Astrocyte of the spinal cord (primary cell): ENCODE measurements at places on chromosomes 11 and 22.

GRCh38 chr11:31323145-31323544 is 46.4 kb downstream of the DCDC1 start:
- DNase-seq = no peak

- DNase-seq = no peak
Observed at GRCh38 chr11:130414107-130415080, 14.0 kb downstream of the ADAMTS8 start.

- DNase-seq = no peak
Observed at GRCh38 chr22:37439347-37439746, 12.1 kb upstream of the ELFN2 start.

DNA sequence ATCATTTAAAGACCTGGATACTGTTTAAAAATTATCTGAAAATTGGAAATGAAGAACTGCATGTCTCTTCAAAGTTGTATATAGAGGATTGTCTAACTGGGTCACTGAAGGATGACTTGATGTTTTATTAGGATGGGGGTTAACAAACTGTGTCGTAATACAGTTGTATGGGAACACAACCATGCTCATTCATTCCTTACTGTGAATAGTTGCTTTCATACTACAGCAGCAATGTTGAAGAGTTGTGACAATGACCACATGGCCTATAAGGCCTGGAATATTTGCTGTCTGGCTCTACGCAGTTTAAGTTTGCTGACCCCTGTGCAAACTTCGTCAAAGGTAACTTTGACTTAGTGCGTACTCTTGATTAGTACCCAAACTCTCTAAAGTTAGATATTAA is 38.4 kb downstream of the FDX1 start:
- DNase-seq = no peak

- peak; percentile 7 for DNase-seq
Observed at GRCh38 chr11:38598418-38598817, 2000.4 kb upstream of the RAG2 start.

- no peak for DNase-seq
Observed at GRCh38 chr11:70828593-70829082, 423.7 kb downstream of the SHANK2 start.

- no peak for DNase-seq
Observed at GRCh38 chr11:80842246-80842645, 1401.4 kb upstream of the TENM4 start.

GRCh38 chr11:121613724-121614123 is 161.0 kb upstream of the SORL1-AS1 start:
- no peak for DNase-seq

- DNase-seq = no peak
Observed at GRCh38 chr11:62673196-62673525, 1.1 kb upstream of the LBHD1 start.

- DNase-seq = no peak
Observed at GRCh38 chr22:48800886-48801607, 1026.6 kb downstream of the BRD1 start.

GRCh38 chr22:26968859-26969523 is 311.6 kb downstream of the MIAT start:
- DNase-seq = no peak

DNA sequence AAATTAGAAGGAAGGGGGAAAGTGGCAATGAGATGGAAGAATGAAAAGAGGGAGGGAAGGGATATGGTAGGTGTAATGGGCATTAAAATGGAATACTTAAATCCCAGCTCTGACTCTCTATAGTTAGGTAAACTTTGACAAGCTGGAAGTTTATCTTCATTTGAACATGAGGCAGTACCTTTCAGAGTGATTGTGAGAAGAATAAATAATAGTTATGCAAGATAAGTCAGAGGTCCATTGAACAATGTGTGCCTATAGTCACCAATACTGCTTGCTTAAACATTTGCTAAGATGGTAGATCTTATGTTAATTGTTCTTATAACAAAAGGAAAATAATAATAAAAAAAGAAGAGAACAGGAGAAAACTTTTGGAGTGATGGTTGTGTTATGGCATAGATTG is 545.8 kb upstream of the CCDC90B start:
- no peak for DNase-seq

- DNase-seq = no peak
Observed at GRCh38 chr11:118304227-118304567, 333 bp upstream of the CD3E start.

DNA sequence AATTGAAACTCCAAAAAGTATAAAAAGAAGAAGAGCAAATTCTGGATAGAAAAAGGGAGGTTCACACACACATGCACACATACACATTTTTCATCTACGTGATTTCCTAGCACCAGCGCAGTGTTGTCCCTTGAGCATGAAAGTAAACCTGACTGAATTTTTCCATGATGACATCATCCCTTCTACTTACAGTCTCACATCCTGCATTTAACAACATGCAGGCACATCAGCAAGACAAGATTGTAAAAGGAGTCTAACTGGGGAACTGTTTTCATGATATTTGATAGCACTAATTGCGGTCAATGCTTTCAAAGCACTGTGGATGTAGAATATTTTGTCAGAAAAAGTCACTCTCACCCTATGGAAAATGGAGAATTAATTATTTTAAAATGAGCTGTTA is 36.6 kb downstream of the GAS2 start:
- DNase-seq = peak; percentile 86

- DNase-seq = no peak
Observed at GRCh38 chr22:45341498-45341897, 31.8 kb downstream of the FAM118A start.

DNA sequence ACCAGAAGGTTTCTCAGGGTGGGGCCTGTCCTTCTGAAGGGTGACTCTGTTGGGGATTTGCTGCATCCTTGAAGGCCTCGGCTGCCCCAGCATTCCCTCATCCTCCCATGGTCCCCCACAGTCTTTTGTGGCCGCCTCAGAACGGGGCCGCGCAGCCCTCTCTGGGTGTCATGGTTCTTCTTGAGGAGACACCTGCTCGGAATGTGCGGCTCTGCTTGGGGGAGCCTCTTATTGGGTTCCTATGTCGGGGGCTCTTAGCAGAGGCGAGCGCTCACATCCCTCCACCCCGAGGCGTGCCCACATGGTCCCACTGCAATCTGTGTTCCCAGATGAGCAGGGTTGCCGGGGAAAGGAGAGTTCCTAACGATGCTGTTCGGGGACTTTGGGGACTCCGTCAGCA is 1008.4 kb downstream of the BRD1 start:
- no peak for DNase-seq

GRCh38 chr11:75270896-75271418 is 30.4 kb downstream of the TPBGL start:
- DNase-seq = no peak

- DNase-seq = peak; percentile 55
Observed at GRCh38 chr11:19628018-19628417, 84.6 kb upstream of the NAV2 start.

- DNase-seq = no peak
Observed at GRCh38 chr22:36897611-36898010, 15.8 kb upstream of the CSF2RB start.
